ENCODE measurements at places on chromosomes 13 and 19.

DNA sequence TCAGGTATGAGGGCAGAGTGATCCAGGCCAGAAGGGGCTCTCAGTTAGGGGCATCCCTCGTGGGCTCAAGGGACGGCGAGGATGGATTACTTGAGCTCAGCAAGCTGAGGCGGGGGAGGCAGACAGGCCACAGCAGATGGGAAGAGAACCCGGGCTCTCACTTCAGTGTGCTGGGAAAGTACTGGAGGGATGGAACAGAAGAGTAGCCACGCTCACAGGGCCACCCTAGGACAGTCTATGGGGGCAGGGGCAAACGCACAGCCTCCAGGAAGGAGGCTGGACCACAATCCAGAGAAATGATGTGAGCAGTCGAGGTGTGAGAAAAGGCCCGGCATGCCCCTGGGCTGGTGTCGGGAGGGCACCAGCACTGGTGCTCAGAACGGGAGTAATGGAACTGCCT, 9.2 kb downstream of the GJA3 start:
- DNase-seq, result no peak

- DNase-seq, result no peak
Measured at GRCh38 chr19:51779181-51779580, 15.8 kb upstream of the FPR3 start.

GRCh38 chr19:49249933-49250332, 75.1 kb downstream of the SLC6A16 start:
- DNase-seq, result no peak

- DNase-seq, result no peak
Measured at GRCh38 chr19:29062475-29063435, 150.2 kb downstream of the UQCRFS1 start.

GRCh38 chr13:62038214-62038613, 622.6 kb upstream of the PCDH20 start:
- DNase-seq, result no peak

- no peak for DNase-seq
Measured at GRCh38 chr13:76684336-76684735, 201.9 kb downstream of the KCTD12 start.

- DNase-seq, result no peak
Measured at GRCh38 chr13:22497991-22498780, 682.6 kb upstream of the SGCG start.

DNA sequence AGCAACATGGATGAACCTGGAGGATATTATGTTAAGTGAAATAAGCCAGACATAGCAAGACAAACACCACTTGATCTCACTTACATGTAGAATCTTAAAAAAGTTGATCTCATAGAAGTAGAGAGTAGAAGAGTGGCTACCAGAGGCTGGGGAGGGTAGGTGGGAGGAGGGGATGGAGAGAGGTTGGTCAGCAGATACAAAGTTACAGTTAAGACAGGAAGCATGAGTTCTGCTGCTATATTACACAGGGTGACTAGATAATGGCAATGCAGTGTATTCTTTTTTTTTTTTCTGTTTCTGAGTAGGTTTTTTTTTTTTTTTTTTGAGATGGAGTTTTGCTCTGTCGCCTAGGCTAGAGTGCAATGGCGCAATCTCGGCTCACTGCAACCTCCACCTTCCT, 15.2 kb upstream of the THSD1 start:
- no peak for DNase-seq

DNA sequence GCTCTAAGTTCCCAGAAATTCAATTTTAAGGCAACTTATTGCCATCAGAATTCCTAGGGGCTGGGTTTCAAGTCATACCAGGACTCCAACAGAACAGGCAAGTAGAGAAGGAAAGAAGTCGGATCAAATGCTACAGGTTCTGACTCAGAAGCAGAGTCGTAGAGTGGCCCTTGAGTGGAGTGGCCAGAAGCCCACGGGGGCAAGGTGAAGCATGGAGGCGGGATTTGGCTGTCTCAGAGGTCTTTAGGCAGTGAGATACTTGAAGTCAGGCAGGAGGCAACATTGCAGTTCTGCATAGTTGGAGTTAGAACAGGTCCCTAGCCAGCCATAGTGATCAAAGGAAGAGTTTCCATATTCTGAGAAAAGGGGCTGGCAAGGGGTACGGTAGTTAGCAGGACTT, 111.6 kb downstream of the NHLRC3 start:
- DNase-seq, result no peak

GRCh38 chr19:38717051-38717450, 27.2 kb downstream of the CAPN12 start:
- no peak for DNase-seq

Data from activated naive CD4-positive, alpha-beta T cell (primary cell).